Spleen (tissue), 13 donors: ENCODE measurements at places on chromosomes 12 and 14. TPM values are rescaled to one million over a fixed set of nuclear protein-coding genes. Genes with fewer than 3 reads are reported as not detected.
A peak's percentile ranks its signal among the peaks of the same experiment; 100 is the strongest.

- no peak overlapping the region for H3K4me3 ChIP-seq
- H3K36me3 ChIP-seq: peaks cover 12% of the 10 kb centered on the region
- no peak overlapping the region for H3K27ac ChIP-seq
- H3K27me3 ChIP-seq: no peaks in the 10 kb centered on the region
Observed at GRCh38 chr12:123001464-123001863, 21.0 kb downstream of the ARL6IP4 start.

The CLEC4E gene
- total RNA-seq: 15.9 TPM

DNA sequence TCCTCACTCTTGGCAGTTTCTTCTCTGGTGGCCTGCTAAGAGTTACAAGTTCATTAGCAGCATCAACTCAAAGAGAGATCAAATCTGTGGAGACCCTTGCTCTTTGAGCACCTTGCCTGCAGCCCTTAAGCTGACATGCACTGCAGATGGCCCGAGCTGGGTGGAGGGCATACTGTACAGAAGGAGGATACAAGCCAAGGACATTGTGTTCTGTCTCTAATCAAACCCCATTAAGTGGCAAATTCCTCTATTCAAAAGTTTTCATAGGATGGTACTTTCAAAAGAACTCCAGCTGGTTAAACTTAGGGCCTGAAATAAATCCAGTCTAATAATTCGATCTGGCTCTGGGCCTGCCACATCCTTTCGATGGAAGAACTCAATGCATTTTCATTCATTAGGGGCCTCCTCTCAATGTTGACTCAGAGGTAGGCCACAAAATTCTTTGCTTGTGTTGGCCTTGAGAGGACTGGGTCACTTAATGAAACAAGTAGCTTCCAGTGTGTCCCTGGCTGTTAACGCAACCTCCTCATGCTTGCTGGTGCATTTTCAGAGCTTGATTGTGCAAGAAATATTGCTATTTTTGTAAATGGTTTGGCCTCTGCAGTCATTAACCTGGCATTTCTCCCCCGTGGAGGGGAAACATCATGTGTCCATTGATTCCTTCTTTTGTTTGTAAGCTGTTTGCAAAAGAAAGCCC lies 318.2 kb downstream of the NUAK1 start:
- H3K36me3 ChIP-seq: no peaks in the 10 kb centered on the region
- H3K4me3 ChIP-seq: no peak overlapping the region
- H3K4me1 ChIP-seq: peaks cover 2% of the 10 kb centered on the region
- H3K27me3 ChIP-seq: no peaks in the 10 kb centered on the region

GRCh38 chr12:122495258-122495657 lies 5.5 kb downstream of the ZCCHC8 start:
- peaks cover 49% of the 10 kb centered on the region for H3K4me1 ChIP-seq
- H3K27ac ChIP-seq: no peak overlapping the region
- H3K27me3 ChIP-seq: no peaks in the 10 kb centered on the region
- peaks cover 72% of the 10 kb centered on the region for H3K36me3 ChIP-seq

DNA sequence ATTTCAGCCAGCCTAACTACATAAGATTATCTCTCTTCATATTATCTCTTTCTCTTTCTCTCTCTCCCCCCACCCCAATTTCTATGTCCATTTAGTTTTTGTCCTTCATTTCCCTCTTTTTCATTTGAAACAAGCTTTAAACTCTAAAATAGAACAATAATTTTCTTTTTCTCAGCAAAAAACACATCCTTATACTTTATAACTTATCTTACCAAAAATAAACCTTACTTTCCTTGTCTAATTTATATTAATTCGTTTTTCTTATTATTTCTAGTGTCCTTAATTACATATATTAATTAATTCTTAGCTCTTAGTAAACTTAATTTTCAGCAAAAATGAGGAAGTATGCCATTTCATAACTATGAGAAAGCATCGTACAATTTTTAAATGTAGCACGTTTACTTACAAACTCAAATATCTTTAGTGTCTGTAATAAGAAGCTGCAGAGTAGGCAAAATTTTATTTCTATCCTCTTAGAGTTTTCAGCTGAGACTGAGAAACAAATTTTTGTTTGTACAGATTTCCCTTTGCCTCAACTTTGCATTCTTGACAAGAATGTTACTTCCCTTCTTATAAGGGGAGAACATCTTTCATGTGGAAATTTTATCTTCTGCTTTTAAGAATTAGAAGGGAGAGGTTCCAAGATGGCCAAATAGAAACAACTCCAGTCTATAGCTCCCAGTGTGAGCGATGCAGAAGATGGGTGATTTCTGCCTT lies 65.1 kb upstream of the ST8SIA1 start:
- no peak for DNase-seq
- H3K4me1 ChIP-seq: peaks cover 9% of the 10 kb centered on the region
- no peaks in the 10 kb centered on the region for H3K36me3 ChIP-seq
- H3K27ac ChIP-seq: no peak overlapping the region

The VRTN gene
- total RNA-seq: not detected

- no peak for DNase-seq
- H3K27me3 ChIP-seq: no peaks in the 10 kb centered on the region
- no peak overlapping the region for H3K4me3 ChIP-seq
- H3K36me3 ChIP-seq: peaks cover 98% of the 10 kb centered on the region
Observed at GRCh38 chr12:113936460-113936859, 29.7 kb downstream of the RBM19 start.

The AICDA gene
- 0.77 TPM for total RNA-seq

The RERGL gene
- 2.3 TPM for total RNA-seq

The CLEC2A gene
- not detected for total RNA-seq

GRCh38 chr12:70615174-70615866 lies 21.9 kb downstream of the PTPRB start:
- H3K36me3 ChIP-seq: no peaks in the 10 kb centered on the region
- H3K27ac ChIP-seq: no peak overlapping the region
- no peak for DNase-seq
- peaks cover 8% of the 10 kb centered on the region for H3K27me3 ChIP-seq
- no peak overlapping the region for H3K4me3 ChIP-seq

GRCh38 chr14:26820572-26820971 lies 222.7 kb upstream of the NOVA1 start:
- no peaks in the 10 kb centered on the region for H3K27me3 ChIP-seq
- H3K36me3 ChIP-seq: no peaks in the 10 kb centered on the region
- no peak overlapping the region for H3K27ac ChIP-seq

GRCh38 chr12:67111182-67111581 lies 158.0 kb upstream of the CAND1 start:
- H3K36me3 ChIP-seq: no peaks in the 10 kb centered on the region
- no peaks in the 10 kb centered on the region for H3K27me3 ChIP-seq
- H3K4me1 ChIP-seq: no peaks in the 10 kb centered on the region
- no peak for DNase-seq
- H3K27ac ChIP-seq: no peak overlapping the region

DNA sequence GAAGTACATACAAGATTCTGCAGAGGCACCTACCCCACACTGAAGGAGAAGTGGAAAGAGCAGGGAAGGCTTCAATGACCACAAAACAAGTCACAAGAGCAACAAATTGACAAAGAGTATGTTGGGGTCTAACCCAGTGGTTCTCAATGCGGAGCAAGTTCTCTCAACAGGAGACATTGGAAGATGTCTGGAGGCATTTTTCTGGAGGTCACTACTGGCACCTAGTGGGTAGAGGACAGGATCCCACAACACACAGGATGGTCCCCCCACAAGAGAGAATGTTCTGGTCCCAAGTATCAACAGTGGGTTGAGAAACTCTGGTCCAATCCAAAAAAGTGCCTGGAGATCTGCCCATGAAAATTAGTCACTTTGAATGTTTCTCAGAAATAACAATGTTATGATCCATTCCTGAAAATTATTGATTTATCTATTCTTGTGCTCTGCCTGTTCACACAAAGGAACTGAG lies 3.4 kb downstream of the SSH1 start:
- H3K36me3 ChIP-seq: peaks cover 21% of the 10 kb centered on the region
- no peaks in the 10 kb centered on the region for H3K27me3 ChIP-seq
- peaks cover 41% of the 10 kb centered on the region for H3K4me1 ChIP-seq
- peak overlapping the region; percentile 58 for H3K27ac ChIP-seq
- DNase-seq: peak; percentile 3
- no peak overlapping the region for H3K4me3 ChIP-seq

The ARL1 gene
- 42.2 TPM for total RNA-seq

GRCh38 chr14:34826661-34827060 lies 48.5 kb downstream of the BAZ1A start:
- H3K27me3 ChIP-seq: no peaks in the 10 kb centered on the region
- peaks cover 26% of the 10 kb centered on the region for H3K4me1 ChIP-seq
- peaks cover 16% of the 10 kb centered on the region for H3K36me3 ChIP-seq
- H3K4me3 ChIP-seq: no peak overlapping the region

- H3K27ac ChIP-seq: no peak overlapping the region
- H3K27me3 ChIP-seq: peaks cover 17% of the 10 kb centered on the region
- no peaks in the 10 kb centered on the region for H3K4me1 ChIP-seq
- no peak for DNase-seq
- H3K4me3 ChIP-seq: no peak overlapping the region
Observed at GRCh38 chr14:69991422-69991821, 112.2 kb downstream of the SMOC1 start.

DNA sequence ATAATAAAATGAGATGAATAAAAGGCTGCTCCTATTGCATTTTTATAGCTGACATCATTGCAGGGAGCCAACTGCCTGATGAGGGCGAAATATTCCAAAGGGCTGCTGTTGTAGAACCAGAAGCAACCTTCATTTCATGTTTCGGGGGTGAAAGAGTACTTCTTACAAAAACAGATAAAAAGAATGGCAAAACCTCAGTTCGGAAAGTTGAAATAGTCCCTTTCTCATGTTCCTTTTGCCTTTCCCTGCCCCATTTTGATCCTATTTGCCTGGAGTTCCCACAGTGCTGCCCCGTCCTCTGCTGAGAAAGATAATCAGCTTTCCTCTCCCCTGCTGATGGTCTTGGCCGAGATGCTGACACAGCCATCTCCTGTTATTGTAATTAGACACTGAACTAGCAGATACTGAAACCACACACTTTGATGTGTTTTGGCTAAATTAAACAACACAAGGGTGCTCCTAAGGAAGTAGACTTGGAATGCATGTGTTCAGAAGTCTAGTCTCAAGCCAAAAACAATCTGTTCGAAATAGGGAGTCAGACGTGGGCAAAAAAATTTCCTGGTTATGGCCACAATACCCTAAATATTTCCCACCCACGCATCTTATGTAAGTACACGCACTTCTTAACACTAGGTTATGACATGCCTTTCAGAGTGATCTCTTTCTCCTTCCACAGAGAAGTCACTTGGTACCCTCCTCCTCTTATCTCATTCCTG lies 117.2 kb downstream of the PPM1H start:
- H3K27ac ChIP-seq: no peak overlapping the region
- peaks cover 9% of the 10 kb centered on the region for H3K4me1 ChIP-seq
- H3K27me3 ChIP-seq: no peaks in the 10 kb centered on the region
- no peak overlapping the region for H3K4me3 ChIP-seq
- no peak for DNase-seq

DNA sequence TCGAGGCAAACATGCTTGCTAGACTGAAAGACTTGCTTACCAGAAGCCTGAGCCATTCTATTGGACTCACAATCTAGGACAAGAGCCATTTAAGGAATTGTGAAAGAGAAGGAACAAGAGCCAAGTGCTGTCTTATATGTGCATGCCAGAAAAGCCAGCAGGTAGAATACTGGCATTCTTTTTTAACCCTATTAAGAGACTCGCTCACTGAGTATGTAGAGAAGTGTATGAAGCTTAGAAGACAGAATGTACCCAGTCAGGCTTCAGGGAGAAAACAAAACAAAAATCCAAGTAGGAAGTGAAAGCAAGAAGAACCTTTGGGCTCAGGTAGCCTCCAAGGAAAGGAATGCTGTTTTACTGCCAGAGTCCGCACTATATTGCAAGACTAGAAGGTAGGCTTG lies 65.9 kb downstream of the DCAF5 start:
- H3K4me1 ChIP-seq: peaks cover 24% of the 10 kb centered on the region
- H3K4me3 ChIP-seq: no peak overlapping the region
- DNase-seq: no peak
- peaks cover 100% of the 10 kb centered on the region for H3K36me3 ChIP-seq
- H3K27ac ChIP-seq: no peak overlapping the region
- H3K27me3 ChIP-seq: no peaks in the 10 kb centered on the region

DNA sequence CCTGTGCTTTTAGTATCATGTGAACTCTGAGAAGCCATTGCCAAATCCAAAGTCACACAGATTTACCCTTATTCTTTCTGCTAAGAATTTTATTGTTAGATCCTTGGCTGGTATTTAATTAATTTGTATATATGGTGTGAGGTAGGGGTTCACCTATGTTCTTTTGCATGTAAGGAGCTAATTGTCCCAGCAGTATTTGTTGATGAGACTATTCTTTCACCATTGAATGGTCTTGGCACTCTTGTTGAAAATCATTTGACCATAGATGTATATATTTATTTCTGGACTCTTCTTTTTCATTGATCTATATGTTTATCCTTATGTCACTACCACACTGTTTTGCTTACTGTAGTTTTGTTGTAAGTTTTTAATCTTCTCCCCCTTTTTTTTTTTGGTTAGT lies 26.2 kb downstream of the G2E3 start:
- H3K36me3 ChIP-seq: no peaks in the 10 kb centered on the region
- H3K4me1 ChIP-seq: no peaks in the 10 kb centered on the region
- DNase-seq: no peak
- H3K4me3 ChIP-seq: no peak overlapping the region

GRCh38 chr12:40992674-40993073 lies 195.4 kb upstream of the PDZRN4 start:
- no peak overlapping the region for H3K27ac ChIP-seq
- H3K4me3 ChIP-seq: no peak overlapping the region
- no peak for DNase-seq
- H3K27me3 ChIP-seq: no peaks in the 10 kb centered on the region
- H3K36me3 ChIP-seq: no peaks in the 10 kb centered on the region
- no peaks in the 10 kb centered on the region for H3K4me1 ChIP-seq

The SSPN gene
- 16.8 TPM for total RNA-seq

The SPIC gene
- total RNA-seq: 64.5 TPM

GRCh38 chr12:104570174-104570907 lies 113.6 kb downstream of the CHST11 start:
- H3K36me3 ChIP-seq: no peaks in the 10 kb centered on the region
- peak overlapping the region; percentile 68 for H3K27ac ChIP-seq
- H3K4me3 ChIP-seq: peak overlapping the region; percentile 43
- H3K4me1 ChIP-seq: peaks cover 53% of the 10 kb centered on the region

The C12orf54 gene
- not detected for total RNA-seq

GRCh38 chr12:116313194-116313927 lies 35.9 kb upstream of the MED13L start:
- no peak overlapping the region for H3K27ac ChIP-seq
- no peaks in the 10 kb centered on the region for H3K27me3 ChIP-seq
- H3K4me1 ChIP-seq: no peaks in the 10 kb centered on the region
- no peak overlapping the region for H3K4me3 ChIP-seq
- DNase-seq: no peak
